ENCODE measurements at places on chromosomes 13 and 19.

DNA sequence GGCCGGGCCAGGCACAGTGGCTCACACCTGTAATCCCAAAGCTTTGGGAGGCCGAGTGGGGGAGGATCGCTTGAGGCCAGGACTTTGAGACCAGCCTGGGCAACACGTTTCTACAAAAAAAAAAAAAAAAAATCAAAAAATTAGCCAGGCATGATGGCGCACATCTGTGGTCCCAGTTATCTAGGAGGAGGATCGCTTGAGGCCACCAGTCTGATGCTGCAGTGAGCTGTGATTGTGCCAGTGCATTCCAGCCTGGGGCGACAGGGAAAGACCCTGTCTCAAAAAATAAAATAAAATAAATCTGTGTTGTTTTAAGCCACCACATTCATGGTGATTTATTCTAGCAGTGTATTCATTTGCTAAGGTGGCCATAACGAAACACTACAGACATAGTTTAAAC is 4.1 kb upstream of the DACT3 start:
- no peak for DNase-seq

GRCh38 chr19:4879041-4879440 is 11.6 kb upstream of the PLIN3 start:
- no peak for DNase-seq

- peak; percentile 96 for DNase-seq
These were observed 9.3 kb downstream of the EPHX3 start for GRCh38 chr19:15222738-15223648.

GRCh38 chr13:48393698-48394085 is 19.2 kb downstream of the LPAR6 start:
- DNase-seq = no peak

DNA sequence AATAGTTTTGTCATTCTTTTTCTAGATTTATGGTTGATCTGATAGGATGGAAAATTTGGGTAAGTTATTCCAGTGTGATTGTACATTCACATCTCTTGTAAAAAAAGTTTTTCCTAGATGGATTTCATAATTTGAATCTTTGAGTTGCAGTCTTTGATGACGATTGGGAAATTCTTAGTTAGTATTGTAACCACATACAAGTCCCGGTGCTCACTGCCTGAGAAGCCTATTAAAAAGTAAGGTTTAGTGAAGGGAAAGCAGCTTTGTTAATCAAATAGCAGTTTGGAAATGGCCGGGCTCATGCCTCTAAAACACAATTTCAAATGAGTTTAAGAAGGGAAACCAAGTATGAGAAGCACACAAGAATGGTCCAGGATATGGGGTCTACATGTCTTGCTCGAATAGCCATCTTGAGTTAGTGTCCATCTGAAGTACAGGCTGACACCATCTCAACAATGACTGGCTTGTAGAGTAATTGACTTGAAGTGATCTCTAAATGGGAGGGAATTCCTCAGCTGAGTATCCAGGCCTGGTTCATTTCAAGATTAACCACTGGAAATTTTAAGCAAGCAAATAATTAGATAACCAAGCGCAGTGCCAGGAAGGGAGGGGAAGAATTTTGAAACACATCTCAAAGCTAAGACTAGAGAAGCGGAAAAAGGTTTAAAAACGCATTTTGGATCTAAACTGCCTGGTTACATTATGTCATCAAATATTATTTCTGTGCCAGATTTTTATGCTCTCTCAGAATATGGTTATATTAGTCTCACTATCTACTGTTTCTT is 1145.6 kb upstream of the MIR17HG start:
- no peak for DNase-seq

- peak; percentile 58 for DNase-seq
These were observed 210.9 kb downstream of the GPC5 start for GRCh38 chr13:91609353-91609752.

GRCh38 chr13:33003458-33004019 is 12.7 kb upstream of the KL start:
- no peak for DNase-seq

DNA sequence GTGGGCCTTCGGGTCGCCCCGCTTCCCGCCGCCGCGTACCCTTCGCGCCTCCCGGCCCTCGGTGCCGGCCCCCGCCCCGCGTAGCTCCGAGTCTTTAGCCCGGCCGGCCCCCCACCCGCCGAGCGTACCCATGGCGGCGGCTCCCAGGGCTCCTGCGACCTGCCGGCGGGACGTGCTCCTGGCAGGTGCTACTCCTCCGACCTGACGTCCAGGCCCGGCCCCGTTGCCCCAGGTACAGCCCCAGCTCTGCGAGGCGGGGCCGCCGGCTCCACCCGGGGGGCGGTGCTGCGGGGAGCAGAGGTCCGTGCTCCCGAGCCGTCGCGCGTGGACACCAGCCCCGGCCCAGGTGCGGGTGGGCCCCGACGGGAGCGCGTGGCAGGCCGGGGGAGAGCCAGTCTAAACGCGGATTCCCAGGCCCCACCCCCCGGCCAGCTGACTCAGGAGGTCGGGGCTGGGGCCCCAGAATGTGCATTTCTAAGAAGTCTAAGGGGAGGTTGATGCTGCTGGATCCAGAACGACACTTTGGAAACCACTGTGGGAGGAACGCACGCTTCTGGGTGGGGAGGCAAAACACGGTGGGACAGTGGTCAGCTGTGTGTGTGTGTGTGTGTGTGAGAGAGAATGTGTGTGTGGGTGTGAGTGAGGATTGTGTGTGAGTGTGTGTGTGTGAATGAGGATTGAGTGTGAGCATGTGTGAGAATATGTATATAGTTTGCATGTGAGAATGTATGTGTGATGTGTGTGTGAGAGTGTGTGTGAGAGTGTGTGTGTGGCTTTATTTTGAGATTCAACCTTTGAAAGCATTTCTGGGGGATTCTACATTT is at the start of gene SLC15A1:
TSS of gene SLC15A1 (minus strand) at position 206 of the 824 bp plus-strand sequence. CDS start at position 132, 74 bp downstream.
- DNase-seq = no peak

- peak; percentile 95 for DNase-seq
These were observed 8.0 kb downstream of the MYO1F start for GRCh38 chr19:8569066-8569771.

DNA sequence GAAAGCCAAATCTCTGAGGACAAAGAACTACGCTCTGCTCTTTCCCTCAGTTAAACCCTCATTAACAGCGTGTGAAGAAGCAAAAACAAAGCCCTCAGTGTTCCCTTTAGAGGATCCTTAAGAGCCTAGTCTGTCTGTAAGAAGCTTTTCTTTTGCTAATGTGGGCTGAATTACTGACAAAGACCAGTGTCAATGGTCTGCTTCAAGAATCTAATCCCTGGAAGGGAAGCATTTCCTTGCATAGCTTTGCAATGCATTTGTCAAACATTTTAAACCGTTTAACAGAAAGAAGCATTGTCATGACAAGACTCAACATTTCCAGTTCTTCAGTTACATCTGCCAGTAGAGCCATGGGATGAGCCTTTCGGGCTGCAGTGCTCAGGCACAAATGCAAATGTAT is 64.9 kb downstream of the EDNRB start:
- DNase-seq = no peak

GRCh38 chr19:17035842-17036424 is 9.3 kb upstream of the CPAMD8 start:
- no peak for DNase-seq

DNA sequence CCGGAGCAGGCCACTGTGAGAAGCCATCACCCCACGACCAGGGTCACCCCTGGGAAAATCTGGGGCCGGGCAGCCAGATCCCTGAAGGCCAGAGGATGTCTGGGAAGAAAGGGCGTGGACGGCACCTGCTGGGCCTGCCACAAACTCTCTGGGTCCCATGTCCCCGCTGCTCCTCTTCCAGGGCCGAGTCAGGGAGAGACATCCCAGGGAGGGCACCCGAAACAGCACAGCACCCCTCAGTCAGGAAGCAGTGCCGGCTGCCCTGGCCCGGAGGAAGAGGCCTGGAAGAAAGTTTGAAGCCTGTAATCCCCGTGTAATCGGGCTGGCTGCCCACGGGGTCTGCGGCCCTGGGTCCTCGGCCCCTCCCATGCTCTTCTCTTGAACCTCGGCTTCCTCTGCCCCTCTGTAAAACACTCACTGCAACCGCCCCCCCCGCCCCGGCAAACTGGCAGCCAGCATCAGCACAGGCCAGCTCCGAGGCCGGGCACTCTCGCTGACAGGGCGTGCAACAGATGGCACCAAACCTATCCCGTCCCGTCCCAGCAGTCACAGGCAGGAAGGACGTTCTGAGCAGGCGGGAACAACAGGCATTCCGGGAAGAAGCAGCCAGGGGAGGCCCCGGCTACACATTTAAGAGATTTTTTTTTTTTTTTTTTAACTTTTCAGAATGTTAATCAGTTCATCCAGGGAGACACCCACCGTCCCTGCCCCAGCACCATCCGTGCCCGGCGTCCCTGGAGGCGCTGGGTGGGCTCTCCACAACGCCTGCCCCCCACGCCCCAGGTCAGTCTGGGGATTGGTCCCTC is 1.5 kb downstream of the SBNO2 start:
- peak; percentile 69 for DNase-seq

DNA sequence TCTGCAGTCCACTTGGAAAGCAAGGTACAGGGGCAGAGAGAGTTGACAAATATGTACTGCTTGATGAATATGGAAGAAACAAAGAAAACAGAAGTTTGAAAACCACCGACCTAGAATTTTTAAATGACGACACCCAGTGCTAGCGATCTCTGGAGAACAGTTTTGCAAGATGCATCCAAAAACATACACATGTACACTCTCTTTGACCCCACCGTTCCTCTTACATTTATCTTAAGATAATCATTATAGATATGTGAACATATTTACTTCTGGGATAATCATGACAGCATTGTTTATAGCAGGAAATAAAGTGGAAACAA is 40.8 kb upstream of the IGSF23 start:
- DNase-seq = no peak

DNA sequence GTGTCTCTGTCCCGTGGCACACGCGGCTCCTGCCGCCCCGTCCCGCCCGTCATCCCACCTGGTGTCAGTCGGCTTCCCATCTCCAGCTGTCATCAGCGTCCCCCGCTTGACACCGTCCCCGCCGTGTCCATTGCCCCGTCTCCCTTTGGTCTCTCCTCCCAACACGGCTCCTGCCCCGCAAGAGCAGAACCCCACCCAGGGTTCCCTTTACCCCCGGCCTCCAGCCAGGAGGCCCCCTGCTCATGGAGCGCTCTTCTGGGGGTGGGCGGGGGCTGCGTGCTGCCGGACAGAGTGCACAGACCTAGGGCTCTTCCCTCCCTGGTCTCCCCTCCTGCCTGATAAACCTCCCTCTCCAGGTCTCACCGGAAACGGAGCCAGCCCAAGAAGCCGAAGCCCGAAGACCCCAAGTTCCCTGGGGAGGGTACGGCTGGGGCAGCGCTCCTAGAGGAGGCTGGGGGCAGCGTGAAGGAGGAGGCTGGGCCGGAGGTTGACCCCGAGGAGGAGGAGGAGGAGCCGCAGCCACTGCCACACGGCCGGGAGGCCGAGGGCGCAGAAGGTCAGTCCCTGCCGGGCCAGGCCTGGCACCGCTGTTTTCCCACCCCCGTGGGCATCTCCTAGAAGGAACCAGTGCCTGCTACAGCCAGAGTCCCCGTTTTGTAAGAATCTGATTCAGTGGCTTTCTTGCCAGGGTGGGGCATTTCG is 150.5 kb downstream of the KDM4B start:
- no peak for DNase-seq

- no peak for DNase-seq
These were observed 15.0 kb downstream of the CLEC4M start for GRCh38 chr19:7778081-7778480.

- DNase-seq = no peak
These were observed 118.1 kb upstream of the FRY start for GRCh38 chr13:31913459-31913858.

DNA sequence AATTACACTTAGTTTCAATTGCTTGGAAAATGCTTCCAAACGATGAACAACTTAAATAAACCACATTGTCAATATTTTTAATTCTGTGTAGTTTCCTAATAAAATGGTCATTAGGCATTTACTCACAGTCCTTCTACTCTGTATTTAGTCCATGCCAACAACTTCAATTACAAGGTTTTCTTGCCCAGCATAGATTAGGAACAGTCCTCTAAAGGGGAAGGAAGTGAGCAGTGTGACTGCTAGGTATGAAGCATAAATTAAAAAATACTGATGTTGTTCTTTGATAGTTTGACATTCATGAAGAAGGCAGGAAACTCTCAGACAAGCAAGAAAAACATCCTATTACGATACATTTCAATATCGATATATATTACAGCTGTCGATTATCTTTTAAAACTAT is 716.0 kb upstream of the PCDH9 start:
- no peak for DNase-seq

DNA sequence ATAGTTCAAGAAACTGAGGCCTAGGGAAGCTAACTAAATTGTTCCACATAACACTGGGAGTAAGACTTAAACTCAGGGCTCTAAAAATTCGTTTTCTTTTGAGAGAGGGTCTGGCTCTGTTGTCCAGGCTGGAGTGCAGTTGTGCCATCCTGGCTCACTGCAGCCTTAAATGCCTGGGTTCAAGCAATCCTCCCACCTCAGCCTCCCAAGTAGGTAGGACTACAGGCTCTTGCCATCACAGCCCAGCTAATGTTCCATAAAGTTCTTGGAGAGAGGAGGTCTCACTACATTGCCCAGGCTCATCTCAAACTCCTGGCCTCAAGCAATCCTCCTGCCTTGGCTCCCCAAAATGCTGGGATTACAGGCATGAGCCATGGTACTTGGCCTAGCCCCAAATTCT is 10.7 kb downstream of the ZMYM5 start:
- no peak for DNase-seq

GRCh38 chr13:29704648-29705047 is 109.2 kb upstream of the SLC7A1 start:
- peak; percentile 12 for DNase-seq

DNA sequence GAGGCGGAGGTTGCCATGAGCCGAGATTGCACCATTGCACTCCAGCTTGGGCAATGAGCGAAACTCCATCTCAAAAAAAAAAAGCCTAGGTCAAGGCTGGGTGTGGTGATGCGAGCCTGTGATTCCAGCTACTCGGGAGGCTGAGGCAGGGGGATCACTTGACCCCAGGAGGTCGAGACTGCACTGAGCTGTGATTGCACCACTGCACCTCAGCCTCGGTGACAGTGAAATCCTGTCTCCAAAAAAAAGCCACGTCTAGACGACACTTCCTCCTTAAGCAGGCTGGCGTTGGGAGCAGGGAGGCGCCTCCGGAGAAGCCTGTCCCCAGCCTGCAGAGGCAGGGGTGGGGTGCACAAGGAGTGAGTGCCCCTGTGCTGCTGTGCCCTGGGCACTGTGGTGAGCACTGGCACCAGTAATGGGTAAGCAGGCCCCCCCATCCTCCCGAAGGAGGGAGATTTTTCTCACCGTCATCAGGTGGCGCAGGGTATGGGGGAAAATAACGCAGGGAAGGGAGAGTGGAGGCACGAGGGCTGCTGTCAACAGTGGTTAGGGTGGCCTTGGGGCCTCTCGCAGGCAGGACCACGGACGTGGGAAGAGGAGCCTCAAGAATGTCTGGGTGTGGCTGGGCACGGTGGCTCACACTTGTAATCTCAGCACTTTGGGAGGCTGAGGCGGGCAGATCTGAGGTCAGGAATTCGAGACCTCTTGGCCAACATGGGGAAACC is 706 bp downstream of the P2RY11 start:
- DNase-seq = no peak

- no peak for DNase-seq
These were observed 40.2 kb downstream of the OLFM4 start for GRCh38 chr13:53068585-53069520.

DNA sequence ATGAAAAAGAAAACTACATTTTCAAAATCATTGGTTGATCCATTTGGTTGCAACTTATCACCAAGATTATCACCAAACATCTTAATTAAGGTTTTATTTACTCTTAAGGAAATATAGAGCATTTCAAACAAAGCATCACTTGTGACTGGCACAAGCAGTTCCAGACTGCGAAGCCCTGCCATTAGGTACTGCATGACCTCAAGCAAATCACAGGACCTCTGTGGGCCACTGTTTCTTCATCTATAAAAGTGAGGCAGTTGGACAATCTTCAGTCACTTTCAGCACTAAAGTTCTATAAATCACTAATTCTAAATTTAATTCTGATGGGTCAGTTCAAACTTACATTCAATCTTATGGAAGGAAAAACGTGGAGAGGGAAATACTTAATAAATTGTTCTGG is 2.0 kb downstream of the ELF1 start:
- no peak for DNase-seq

Measured in fibroblast of skin of right biceps (primary cell).